T-helper 2 cell (primary cell): ENCODE measurements at places on chromosomes 12 and 14.

GRCh38 chr12:45944771-45945170 is 45.6 kb downstream of the SCAF11 start:
- DNase-seq, result no peak

- no peak for DNase-seq
Measured at GRCh38 chr12:57772429-57773322, at the start of gene EEF1AKMT3. EEF1AKMT3 (plus strand) TSS chr12:57772614; CDS start chr12:57772725, 111 bp downstream.

DNA sequence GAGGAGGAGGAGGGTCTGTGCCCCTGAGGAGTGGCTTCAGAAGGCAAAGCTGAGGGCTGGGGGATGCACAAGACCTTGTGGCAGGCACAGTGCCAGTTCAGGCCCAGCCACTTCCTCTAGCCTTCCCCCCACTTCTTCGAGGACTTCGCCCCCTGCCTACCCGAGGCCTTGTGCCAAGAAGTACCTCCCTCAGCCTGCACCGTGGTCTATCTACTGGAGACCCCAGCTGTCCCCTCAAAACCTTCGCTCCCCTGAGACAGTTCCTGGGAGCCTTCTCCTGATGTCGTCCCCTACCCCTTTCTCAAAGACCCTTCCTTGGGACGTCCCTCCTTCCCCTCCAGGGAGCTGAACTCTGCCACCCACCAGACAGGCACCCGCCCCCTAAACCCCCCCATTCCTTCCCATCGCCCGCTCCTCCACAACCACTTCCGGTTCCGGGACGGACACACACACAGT is 604 bp downstream of the ZNF384 start:
- peak; percentile 30 for DNase-seq

GRCh38 chr12:65565601-65566560 is 258.4 kb upstream of the HMGA2 start:
- no peak for DNase-seq

GRCh38 chr12:109244073-109244472 is 65.0 kb downstream of the FOXN4 start:
- no peak for DNase-seq

- no peak for DNase-seq
Measured at GRCh38 chr12:58163021-58163420, 221.7 kb downstream of the ATP23 start.
